ENCODE measurements at places on chromosomes 7 and 10.

- DNase-seq, result no peak
These were observed 48.3 kb downstream of the TMEM270 start for GRCh38 chr7:73909051-73909941.

GRCh38 chr10:91190388-91190870, 30.0 kb upstream of the PCGF5 start:
- no peak for DNase-seq

DNA sequence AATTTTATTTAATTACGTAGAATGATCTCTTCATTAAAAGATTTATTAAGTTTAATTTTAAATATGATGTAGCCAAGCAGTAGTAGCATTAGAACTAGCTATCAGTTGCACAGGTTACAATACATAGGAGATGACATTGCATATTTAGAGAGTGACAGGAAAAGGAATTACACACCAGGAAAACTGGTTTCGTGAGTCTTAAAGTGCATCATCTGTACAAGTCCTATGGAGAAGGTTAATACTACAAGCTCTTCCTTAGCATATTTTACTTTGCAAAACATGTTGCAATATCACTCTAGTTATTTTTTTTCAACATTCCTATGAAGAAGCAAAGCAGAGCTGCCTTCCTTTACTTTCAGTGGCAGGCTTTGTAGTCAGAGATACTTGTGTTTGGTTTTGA, 20.2 kb upstream of the SEM1 start:
- DNase-seq, result no peak

DNA sequence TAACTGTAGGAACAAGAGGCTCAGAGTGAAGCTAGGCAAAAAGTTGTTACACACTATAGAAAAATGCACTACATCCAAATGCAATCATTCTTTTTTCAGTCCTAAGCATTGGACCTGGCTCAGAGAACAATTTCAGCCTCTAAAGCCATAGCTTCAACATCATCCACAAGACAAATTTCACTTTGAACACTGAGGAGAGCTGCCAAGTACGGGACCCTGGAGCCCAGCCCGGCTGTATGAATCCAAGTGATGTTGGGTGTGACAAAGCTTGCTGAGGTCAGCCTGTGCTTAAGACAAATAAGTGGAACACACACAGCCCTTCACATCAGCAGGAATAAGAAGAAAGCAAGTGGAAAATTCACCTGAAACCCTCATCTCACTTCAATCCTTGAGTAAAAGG, 233.1 kb upstream of the PFKP start:
- DNase-seq, result no peak

DNA sequence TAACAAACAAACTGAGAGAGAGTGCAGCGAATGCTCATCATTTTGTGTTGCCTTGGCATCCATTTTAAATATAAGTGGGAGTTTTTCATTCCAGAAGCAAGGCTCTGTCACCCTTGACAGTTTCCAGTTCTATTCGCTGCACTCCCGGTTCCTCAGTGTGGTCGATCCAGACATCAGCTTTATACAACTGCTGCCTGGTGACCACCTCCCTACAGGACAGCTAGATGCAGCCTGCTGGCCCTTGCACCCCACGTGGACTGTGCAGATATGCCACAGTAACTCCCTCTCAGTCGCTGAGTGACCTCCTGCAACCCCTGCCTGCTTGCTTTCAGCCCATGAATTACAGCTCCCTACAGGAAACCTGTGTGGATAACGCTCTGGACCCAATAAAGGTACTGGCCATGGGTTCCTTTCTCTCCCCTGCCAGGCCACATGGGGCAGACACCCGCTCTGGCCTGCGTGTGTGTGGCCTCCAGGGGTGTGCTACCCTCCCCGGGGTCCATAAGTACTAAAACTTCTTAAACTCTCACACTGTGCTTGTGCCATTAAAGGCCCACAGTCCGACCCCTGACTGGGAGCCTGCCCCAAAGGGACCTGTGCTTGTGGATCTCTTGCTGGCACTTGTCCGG, 23.6 kb downstream of the BEND7 start:
- DNase-seq, result no peak
